ENCODE measurements at places on chromosomes 12 and 14. TPM values are rescaled to one million over a fixed set of nuclear protein-coding genes. Genes with fewer than 3 reads are reported as not detected.

The KRT71 gene
- not detected for total RNA-seq

The TAS2R20 gene
- total RNA-seq, result 4.1 TPM

The TPPP2 gene
- not detected for total RNA-seq

The SOX5 gene
- 10.8 TPM for total RNA-seq

The PLA2G1B gene
- not detected for total RNA-seq

GRCh38 chr12:117885211-117885610 lies 83.6 kb downstream of the KSR2 start:
- DNase-seq, result no peak
- no peaks in the 10 kb centered on the region for H3K27me3 ChIP-seq
- H3K4me1 ChIP-seq, result no peaks in the 10 kb centered on the region
- no peak overlapping the region for H3K27ac ChIP-seq

DNA sequence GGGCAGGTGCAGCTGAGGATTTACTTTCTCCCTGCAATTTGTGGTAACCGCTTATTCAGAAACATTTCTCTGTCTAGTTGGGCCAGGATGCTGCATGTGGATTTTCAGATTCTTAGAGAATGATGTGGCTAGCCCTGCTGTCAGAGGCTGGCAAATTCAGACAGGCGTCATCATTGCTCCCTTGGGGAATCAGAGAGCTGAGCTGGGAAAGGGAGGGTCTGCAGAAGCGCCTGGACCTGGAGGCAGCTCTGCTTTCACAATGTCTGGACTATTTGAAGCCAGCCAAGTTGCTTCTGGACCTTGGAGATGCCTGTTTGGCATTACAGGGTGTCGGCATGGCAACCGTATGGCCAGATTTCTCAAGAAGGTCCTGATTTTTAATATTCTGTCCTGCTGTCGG lies 3.4 kb downstream of the GALNT16 start:
- peaks cover 7% of the 10 kb centered on the region for H3K27me3 ChIP-seq
- no peak overlapping the region for H3K27ac ChIP-seq
- H3K4me1 ChIP-seq, result no peaks in the 10 kb centered on the region
- no peak overlapping the region for H3K4me3 ChIP-seq
- no peak for DNase-seq

GRCh38 chr14:74836251-74836960 lies 39.5 kb downstream of the PROX2 start:
- peaks cover 6% of the 10 kb centered on the region for H3K4me1 ChIP-seq
- no peak for DNase-seq
- no peaks in the 10 kb centered on the region for H3K27me3 ChIP-seq
- H3K27ac ChIP-seq, result no peak overlapping the region
- H3K36me3 ChIP-seq, result no peaks in the 10 kb centered on the region

- H3K4me1 ChIP-seq, result no peaks in the 10 kb centered on the region
- no peak overlapping the region for H3K4me3 ChIP-seq
- no peak overlapping the region for H3K27ac ChIP-seq
Measured at GRCh38 chr14:101620821-101621785, 59.8 kb downstream of the DIO3 start.

DNA sequence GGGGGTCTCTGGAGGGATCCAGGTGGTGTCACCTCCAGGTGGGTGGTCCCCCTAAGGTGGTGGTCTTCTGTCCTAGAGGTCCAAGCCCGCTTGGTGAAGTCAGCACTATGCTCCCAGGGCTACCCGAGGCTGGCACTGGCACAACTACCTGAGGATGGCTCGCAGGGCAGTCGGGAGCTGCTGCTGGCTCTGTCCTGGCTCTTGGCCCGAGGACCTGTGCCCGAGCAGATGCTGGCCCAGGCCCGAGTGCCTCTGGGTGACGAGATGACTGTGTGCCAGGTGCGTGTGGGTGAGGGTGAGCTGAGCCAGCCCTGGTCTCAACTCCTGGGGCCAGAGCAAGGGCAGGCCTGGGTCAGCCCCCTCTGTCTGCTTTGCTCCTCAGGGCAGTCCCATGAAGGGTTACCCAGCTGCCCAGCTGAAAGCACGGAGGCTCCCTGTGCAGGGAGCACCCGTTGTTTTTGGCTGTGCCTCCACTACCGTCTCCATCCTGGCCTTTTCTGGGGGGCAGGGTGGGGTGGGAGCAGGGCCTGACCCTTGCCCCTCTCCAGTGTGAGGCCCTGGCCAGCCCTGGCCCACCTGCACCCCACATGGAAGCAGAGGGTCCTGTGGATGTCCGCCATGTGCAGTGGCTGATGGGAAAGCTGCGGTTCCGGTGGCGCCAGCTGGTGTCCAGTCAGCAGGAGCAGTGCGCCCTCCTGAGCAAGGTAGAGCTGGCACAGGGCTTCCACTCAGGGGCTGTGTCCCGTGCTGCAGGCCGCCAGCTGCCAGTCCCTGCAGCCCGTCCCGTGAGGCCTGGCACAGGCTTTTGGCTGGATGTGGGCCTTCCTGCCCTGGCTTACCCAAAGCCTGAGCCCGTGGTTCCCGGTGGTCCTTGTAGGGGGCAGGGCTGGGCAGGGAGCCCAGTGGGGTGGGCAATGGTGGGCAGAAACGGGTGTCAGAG lies 1.3 kb downstream of the TEDC1 start:
- no peaks in the 10 kb centered on the region for H3K4me1 ChIP-seq
- H3K27me3 ChIP-seq, result no peaks in the 10 kb centered on the region
- H3K27ac ChIP-seq, result no peak overlapping the region
- H3K36me3 ChIP-seq, result no peaks in the 10 kb centered on the region
- peak; percentile 79 for DNase-seq

DNA sequence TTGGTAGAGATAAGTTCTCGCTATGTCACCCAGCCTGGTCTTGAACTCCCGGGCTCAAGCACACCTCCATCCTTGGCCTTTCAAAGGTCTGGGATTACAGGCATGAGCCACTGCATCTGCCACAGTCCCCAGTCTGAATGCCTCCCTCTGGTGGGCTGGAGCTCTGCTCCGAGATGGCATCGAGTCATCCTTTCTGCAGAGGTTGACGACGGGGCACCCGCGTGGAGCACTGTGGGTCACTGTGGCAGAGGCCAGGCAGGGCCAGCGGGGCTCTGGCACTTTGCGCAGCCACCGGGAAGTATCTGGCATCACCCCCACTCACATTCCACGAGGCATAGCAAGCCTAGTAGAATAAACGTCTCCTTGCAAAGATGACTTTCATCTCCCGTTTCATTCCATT lies 163.3 kb upstream of the DIO3 start:
- H3K27me3 ChIP-seq, result no peaks in the 10 kb centered on the region
- no peaks in the 10 kb centered on the region for H3K4me1 ChIP-seq
- no peak overlapping the region for H3K4me3 ChIP-seq
- no peak overlapping the region for H3K27ac ChIP-seq
- H3K36me3 ChIP-seq, result no peaks in the 10 kb centered on the region

Data from kidney (tissue), 22 donors.